ENCODE measurements at places on chromosomes 6 and 20.

DNA sequence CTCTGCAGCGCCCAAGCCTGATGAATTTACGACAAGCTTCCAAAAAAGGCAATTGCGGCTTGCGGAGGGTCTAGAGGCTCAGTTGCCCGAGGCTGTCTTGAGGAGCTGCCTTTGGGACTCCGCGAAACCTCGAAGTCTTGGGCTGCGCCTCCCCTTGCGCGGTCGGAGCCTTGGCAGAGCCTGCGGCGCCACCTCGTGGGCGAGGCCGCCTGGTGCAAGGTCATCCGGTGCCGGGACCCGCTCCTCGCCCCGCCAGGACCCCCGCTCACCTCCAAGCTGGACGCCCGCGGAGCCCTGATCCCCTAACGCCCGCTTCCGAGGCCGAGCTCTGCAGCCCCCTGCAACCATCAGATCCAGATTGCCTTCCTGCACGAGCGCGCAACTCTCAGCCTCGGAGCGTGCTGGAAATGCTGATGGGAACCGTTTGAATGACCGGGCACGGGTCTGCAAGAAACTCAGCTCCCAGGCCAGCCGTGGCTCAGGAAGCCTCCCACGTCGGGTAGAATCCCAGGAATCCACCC, 14.9 kb upstream of the FAM210B start:
- DNase-seq = no peak

GRCh38 chr20:53597521-53598120, 4.0 kb upstream of the ZNF217 start:
- DNase-seq = no peak

GRCh38 chr20:2983508-2983907, 59.9 kb upstream of the GNRH2 start:
- no peak for DNase-seq

DNA sequence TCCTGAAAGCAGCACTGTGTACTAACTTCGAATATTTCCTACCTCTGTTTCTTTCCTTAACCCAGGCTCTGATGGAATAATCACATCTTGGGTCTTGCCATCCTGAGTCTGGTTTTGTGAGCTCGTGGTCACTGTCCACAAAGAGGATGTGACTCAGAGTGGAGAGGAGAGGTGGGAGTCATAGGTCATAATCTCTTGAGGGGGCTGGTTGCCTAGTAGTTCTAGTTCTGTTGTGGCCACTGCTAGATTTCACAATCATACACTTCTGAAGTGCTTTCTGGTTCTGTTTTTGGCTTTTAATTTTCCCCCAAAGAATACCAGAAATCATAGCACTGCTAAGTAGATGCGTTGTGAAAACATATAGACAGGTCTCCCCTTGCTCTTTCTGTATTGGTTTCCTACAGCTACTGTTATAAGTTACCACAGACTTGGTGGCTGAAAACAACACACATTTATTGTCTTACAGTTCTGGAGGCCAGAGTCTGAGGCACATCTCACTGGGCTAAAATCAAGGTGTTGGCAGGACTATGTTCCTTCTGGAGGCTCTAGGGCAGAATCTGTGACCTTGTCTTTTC, 102.8 kb downstream of the NRSN1 start:
- DNase-seq = no peak

GRCh38 chr6:161526794-161527193, 252.9 kb upstream of the AGPAT4 start:
- no peak for DNase-seq

DNA sequence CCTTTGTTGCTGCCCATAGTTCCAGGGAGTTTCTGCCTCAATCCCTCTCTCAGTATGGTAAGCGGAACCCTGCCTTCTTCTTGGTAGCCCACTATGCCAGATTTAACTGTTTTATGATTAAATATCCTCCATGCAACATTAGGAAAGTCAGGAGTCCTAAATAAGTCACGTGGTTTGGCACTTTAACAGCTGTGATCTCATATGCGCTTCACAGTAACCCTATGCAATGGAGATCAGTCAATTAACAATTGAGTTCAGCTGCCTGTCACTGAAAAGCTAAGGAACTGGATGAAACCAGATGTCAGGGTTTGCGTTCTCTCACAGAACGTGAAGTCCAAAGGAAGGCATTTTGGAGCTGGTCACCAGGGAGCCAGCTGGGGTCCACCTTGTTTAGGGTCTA, 81.6 kb downstream of the PSMB1 start:
- no peak for DNase-seq

- DNase-seq = no peak
Measured at GRCh38 chr20:3423126-3423525, 15.7 kb upstream of the DNAAF9 start.

GRCh38 chr20:47704746-47705496, 80.4 kb downstream of the SULF2 start:
- DNase-seq = no peak

- no peak for DNase-seq
Measured at GRCh38 chr20:24473435-24474223, 4.2 kb downstream of the SYNDIG1 start.

DNA sequence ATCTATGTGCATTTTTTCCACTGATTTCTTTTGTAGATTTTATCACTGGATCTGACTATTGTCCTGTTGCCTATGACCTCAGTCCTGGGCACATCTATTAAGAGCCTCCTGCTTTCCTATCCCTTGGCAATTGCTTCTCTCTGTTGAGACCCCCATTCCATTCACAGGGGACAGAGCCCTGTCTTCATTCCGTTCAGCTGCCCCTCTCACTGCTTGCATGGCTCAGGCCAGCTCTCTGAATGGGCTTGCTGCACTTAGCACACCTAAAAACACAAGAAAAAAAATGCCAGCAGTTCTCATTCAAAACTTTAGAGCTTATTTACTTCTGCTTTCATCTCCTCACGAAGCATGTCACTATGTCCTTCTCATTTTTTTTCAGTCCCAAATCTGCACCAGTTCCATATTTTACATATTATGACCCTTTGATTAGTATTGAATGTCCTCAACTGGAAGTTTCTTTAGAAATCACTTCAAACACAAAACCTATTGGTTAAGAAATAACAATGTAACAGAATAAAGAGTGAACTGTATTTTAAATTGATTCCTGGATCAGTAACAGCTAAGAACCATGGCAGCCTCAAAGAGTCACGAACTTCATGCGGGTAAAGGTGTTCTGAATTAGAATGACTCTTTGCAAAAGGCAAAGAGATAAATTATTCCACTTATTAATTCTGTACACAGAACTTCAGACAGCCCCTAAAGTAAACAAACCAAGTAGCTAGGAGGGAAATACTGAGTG, 616.5 kb downstream of the C6orf118 start:
- no peak for DNase-seq

DNA sequence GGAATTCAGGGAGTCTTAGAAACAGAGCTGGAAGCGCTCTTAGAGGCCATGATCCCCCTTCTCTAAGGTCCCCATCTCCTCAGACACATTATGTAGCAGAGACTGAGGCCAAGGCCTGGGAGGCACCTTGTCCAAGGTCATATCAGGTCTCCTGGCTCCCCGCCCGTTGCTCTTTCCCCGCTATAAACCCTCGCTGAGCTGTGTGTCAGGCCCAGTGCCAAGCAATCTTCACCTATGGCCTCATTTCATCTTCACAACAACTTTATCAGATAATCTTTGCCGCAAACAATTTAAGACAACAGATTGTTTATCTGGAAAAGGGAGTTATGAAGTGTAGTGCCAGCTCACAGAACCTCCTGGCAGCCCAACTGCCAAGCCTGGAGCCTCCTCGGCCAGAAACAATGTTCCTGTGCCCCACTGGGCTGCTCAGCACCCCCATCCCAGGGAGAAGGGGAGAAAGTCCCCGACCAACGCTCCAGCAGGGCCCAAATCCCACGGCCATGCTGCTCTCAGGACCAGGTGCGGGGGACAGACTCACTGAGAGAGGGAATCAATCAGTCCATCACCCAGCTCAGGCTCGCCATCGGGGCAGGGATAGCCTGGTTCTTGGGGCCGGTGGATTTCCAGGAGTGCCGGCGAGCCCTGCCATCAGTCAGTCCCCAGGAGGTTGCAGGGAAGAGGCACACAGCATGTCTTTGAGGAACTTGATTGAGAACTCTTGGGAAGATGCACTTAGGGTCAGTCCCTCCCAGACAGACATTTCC, 16.9 kb upstream of the FANCE start:
- no peak for DNase-seq

DNA sequence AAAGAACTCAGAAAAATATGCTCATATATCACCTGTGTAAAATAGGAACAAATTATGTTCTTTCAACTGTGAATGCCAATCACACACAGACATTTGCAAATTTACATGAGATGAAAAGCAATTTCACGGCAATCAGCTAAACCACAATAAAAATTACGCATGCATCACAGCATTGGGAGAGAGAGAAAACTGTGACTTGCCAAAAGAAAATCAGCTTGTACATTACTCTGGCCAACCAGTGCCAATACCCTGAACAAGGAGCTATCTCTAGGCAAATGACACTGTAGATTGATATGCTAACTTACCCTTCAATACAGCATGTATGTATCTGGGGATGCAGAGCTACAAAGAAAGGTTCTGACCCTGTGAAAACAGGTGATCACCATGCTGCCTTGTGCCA, 515.6 kb downstream of the EYS start:
- DNase-seq = no peak

DNA sequence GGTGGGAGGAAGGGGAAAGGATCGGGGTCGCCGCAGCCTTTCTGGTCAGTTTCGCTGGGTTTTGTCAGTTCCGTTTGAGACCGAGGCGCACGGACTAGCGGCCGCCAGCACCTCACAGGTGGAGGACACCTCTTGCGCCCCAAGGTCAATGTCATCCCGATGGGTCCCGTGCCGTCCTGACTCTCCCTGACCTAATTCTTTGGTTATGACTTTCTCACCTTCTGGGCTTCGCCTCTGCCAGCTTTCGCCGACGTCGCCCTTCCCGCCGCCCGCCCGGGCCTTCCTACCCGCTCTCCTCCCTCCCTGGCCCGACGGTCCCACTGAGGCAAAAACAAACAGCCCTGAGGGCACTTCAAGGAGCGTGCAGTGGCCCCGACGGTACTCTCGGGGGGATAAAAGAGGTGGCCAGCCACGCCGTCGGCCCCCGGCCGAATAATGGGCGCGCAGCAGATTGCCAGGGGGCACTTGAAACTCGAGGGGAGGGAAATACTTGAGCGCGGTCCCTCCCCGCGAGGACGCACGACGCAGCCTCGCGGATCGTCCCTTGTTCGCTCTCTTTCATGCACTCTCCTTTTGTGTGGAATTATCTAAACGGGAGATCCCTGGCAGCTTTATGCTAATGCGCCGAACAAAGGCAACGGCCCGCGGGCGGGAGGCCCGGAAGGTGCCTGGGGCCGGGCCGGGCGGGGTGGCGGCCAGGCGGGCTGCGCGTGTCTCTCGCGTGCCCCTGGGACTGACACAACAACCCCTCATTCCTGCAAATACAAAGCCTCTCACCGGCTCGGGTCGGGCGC, 3.9 kb upstream of the INSM1 start:
- DNase-seq = no peak

- DNase-seq = no peak
Measured at GRCh38 chr6:43972913-43973300, 154.3 kb downstream of the MRPL14 start.

DNA sequence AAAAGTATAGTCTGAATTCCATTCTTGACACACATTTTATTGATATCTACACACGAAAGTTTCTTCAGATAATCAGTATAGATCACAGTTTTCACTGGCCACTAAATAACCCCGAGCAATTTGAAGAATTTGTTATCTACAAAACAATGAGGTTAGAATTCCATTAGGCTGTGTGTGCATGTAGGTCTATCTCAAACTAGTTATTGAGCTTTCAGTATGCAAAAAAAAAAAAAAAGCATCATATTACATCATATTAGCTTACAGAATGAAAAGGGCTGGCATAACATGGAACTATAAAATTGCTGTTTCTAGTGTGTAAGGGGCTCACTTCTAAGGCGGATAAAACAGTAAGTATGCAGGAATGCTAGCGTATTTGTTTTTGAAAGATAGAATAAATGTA, 59.5 kb upstream of the ADGRG6 start:
- DNase-seq = no peak

GRCh38 chr6:15132854-15133670, 112.8 kb upstream of the JARID2 start:
- no peak for DNase-seq

DNA sequence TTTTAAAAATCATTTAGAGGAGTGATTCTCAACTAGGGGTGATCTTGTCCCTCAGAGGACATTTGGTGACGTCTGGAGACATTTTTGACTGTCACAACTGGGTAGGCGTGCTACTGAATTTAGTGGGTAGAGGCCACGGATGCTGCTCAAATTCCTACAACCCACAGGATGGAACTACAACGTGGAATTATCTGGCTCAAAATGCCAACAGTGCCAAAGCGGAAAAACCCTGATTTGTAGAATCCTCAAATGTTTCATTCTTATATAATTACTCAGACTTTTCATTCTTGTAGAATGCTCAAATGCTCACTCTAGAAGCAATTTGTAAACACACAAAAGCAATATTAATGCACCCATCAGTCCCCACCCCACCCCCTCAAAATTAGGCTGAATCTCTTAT, 229.8 kb downstream of the ZMYND8 start:
- no peak for DNase-seq

- DNase-seq = no peak
Measured at GRCh38 chr6:43523284-43523683, 6.4 kb downstream of the POLR1C start.

DNA sequence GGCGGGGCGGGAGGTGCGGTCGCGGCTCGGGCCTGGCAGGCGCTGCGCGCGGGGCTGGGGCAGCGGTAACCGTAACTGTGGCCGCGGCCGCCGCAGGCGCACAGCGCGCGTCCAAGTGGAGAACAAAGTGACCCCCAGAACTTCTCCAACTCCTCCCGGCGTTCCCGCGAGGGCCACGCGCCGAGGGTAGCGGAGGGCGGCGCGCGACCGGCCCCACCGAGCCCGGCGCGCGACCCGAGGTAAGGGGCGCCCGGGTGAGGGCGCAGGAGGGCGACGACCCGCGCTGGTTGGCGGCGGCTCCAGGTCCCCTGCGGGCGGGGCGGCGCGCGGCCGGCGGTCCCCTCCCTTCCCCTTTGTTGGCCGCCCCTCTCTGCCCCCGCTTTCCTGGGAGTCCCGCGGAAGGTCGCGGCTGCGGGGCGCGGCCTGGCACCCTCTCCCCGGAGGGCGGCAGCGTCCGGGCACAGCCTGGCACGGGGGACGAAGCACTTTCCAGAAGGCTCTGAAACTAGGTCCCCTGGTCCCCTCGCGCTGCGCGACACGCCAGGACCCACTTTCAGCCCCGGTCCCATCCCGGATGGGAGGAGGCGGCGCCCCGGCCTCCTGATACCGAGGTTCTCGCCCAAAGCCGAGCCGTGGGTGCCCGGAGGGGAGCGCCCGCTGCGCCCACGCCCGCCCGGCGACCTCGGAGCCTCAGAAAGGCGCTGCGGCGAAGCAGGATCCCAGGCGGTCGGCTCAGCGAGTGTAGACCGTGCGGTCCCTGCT, at the start of gene TIAM2:
Gene TIAM2 (plus strand): TSS at position 62 of the 762 bp plus-strand sequence. CDS start 133,909 bp downstream, outside the sequence.
- DNase-seq = no peak
